ENCODE measurements at places on chromosomes 5 and 9. TPM values are rescaled to one million over a fixed set of nuclear protein-coding genes. Genes with fewer than 3 reads are reported as not detected.

Gene LRRC19
- not detected for total RNA-seq

Gene ZNF79
- total RNA-seq = 8.7 TPM

Gene GZMA
- total RNA-seq = not detected

Gene NUTM2F
- not detected for total RNA-seq

Gene MYOT
- not detected for total RNA-seq

Gene C5
- total RNA-seq = 0.90 TPM

Gene C1QTNF3
- total RNA-seq = 1.6 TPM

Gene SLCO6A1
- not detected for total RNA-seq

Gene SPATA6L
- total RNA-seq = 0.16 TPM

Gene PLEKHG4B
- not detected for total RNA-seq

Gene SEC61B
- total RNA-seq = 116 TPM

Gene QRFP
- total RNA-seq = not detected

Gene SLC2A8
- 26.1 TPM for total RNA-seq

Gene GARIN3
- not detected for total RNA-seq

Gene CNTNAP3
- 2.6 TPM for total RNA-seq

Gene MCIDAS
- total RNA-seq = not detected

Gene VDAC1
- 336 TPM for total RNA-seq

Gene OR1N1
- total RNA-seq = not detected

Gene KIF4B
- total RNA-seq = not detected

Gene PCDHAC2
- total RNA-seq = under 0.01 TPM

Gene SLC9A3
- total RNA-seq = 2.4 TPM

Gene GFI1B
- not detected for total RNA-seq

Gene CDKN2B-AS1
- 0.18 TPM for total RNA-seq

Gene HACD4
- 0.36 TPM for total RNA-seq

Gene DMRT2
- total RNA-seq = not detected

Gene ADAMTS12
- 39.0 TPM for total RNA-seq

Gene UNC13B
- total RNA-seq = 16.2 TPM

Gene F2RL2
- total RNA-seq = 2.9 TPM

Gene TMEM171
- total RNA-seq = 12.5 TPM

Gene TXNDC8
- total RNA-seq = not detected

Gene KLHL3
- total RNA-seq = 6.3 TPM

Gene CCNJL
- 0.16 TPM for total RNA-seq

Gene SLC12A7
- total RNA-seq = 14.3 TPM

Gene RGS7BP
- 0.36 TPM for total RNA-seq
